ENCODE measurements at places on chromosomes 7 and 10.

- DNase-seq: peak; percentile 74
Observed at GRCh38 chr10:13371897-13372470, 23.9 kb upstream of the SEPHS1 start.

GRCh38 chr10:71963351-71964097 is 671 bp upstream of the CHST3 start:
- DNase-seq: no peak

DNA sequence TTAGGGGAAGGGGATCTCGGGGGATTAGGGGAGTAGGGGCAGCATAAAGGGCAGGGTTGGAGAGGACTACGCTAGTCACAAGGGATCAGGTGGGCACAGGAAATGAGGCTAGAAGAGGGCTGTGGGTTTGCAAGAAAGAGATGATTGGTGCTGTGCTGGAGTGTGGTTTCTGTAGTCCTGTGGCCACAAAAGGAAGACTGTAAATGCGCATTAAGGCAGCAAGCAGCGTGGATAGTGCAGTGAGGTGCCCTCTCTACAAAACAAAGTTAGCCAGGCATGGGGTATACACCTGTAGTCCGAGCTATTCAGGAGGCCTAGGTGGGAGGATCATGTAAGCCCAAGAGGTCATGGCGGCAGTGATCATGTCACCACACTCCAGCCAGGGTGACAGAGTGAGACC is 212.1 kb downstream of the MLLT10 start:
- DNase-seq: no peak

- no peak for DNase-seq
Observed at GRCh38 chr7:3027005-3027845, 16.4 kb downstream of the CARD11 start.

DNA sequence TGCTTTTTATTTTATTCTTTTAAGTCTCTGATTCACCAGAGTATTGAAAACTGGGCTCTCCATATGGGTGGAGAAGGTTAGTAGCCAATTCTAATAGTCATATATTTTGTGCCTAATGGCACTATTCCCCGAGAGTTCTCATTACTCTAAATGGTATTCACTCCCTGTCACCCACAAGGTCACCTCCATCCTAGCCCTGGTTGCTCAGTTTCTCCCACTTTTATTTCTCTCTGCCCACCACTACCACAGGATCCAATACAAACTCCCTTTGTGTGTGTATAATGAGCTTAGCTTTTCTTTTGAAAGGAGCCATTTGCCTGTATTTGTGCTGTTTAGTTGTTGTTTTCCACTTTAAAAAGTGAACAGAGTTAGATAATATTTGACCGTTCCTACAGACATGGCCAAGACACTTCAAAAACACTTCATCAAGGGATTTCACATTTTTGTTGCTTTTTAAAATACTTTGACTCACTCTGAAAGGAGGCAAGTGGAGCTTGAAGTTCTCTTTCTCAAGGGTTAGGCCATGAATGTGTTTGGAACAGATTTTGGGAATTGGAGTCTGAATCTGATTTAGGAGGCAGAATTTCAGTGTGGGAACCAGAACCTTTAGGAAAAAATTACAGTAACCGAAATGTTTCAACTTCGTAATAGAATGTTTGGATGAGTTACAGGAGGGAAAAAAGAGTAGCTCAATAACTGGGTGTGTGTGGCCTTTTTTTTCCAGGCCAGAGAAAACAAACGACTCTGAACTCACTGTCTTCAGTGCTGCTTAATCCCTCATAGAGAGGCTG is 321.3 kb downstream of the BICC1 start:
- DNase-seq: no peak

DNA sequence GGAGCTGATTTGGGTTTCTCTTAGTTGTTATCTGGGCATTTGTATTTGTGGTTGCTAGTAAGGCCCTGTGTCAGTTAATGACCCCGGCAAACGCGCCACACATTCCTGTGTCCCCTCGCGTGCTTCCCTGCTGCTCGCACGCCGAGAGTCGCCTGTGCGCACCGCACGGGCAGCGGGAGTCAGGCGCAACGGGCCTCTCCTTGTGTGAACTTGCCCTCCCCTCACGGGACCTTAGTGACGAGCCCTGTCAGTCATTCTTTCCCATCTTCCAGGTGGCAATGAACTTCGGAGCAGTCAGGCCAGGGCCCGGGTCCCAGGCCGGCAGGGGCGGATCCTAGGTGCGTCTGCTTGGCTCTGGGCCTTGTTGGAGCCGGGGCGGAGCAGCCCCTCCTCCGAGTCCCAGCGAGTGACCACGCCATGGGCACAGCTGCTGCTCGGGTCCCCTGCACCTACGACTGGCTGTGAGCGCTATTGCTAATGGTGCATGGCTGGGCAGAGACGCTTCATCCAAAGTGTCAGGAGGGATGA is 12.4 kb upstream of the PRKAR1B start:
- DNase-seq: no peak

- no peak for DNase-seq
Observed at GRCh38 chr7:114785496-114785895, 136.4 kb upstream of the MDFIC start.

DNA sequence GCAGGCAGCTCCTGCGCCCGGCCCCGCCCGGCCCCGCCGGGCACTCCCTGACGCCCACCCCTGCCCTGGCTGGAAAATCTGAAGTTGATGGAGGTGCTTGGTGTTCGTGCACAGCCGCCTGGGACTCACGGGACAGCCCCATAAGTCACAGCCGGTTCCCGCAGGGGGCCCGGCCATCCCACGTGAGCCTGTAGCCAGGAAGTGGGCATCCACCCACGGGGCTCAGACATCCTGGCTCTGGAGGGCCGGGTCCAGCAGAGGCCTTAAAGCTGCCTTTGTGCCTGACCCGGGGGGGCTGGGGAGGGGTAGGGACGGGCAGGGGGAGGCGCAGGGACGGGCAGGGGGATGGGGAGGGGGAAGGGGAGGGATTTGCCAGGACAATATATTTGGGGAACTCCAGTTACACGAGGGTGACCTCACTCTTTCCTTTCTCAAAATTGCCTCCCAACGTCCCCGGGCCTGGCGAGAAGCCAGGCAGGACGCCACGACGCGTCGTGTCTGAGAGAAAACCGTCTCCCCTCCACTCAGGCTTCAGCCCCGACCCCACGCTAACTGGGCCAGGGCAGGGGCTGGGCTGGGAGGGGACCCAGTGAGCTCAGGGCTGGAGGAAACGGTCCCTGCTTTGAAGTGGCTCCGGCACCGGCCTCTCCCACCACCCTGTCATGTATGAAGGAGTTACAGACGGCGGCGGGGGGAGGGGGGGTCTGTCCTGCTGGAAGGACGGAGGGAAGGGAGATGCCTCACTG is 82.1 kb upstream of the PDGFA start:
- no peak for DNase-seq

GRCh38 chr10:8040651-8041050 is 13.8 kb upstream of the GATA3 start:
- no peak for DNase-seq

- no peak for DNase-seq
Observed at GRCh38 chr10:102783568-102783967, 39.8 kb downstream of the WBP1L start.

DNA sequence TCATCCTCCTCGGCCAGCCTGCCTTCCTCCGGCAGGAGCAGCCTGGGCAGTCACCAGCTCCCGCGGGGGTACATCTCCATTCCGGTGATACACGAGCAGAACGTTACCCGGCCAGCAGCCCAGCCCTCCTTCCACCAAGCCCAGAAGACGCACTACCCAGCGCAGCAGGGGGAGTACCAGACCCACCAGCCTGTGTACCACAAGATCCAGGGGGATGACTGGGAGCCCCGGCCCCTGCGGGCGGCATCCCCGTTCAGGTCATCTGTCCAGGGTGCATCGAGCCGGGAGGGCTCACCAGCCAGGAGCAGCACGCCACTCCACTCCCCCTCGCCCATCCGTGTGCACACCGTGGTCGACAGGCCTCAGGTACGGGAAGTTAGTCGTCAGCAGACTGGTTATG is 21.1 kb downstream of the BAG3 start:
- DNase-seq: no peak

GRCh38 chr10:125812128-125812750 is 10.8 kb downstream of the UROS start:
- DNase-seq: no peak
